Central memory CD8-positive, alpha-beta T cell (primary cell): ENCODE measurements at places on chromosomes 2 and 18.

DNA sequence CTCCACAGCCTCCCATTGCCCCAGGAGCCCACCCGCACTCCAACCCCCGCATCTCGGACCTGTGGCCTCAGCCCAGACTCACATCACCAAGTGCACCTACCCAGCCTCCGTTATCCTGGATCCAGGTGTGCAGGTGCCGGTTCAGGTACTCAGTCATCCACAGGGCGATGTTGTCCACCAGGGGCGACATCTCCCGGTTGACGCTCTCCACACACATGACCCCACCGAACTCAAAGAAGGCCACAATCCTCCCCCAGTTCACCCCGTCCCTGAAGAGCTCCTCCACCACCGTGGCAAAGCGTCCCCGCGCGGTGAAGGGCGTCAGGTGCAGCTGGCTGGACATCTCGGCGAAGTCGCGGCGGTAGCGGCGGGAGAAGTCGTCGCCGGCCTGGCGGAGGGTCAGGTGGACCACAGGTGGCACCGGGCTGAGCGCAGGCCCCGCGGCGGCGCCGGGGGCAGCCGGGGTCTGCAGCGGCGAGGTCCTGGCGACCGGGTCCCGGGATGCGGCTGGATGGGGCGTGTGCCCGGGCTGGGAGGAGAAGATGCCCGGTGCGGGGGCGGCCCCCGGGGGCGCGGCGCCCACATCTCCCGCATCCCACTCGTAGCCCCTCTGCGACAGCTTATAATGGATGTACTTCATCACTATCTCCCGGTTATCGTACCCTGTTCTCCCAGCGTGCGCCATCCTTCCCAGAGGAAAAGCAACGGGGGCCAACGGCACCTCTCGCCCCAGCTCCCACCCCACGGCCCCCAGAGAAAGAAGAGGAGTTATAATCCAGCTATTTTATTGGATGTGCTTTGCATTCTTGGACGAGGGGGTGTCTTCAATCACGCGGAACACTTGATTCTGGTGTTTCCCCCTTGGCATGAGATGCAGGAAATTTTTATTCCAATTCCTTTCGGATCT is 1.3 kb downstream of the BCL2 start:
- DNase-seq: peak; percentile 68

- no peak for DNase-seq
Observed at GRCh38 chr2:23549051-23549450, 164.1 kb downstream of the KLHL29 start.

DNA sequence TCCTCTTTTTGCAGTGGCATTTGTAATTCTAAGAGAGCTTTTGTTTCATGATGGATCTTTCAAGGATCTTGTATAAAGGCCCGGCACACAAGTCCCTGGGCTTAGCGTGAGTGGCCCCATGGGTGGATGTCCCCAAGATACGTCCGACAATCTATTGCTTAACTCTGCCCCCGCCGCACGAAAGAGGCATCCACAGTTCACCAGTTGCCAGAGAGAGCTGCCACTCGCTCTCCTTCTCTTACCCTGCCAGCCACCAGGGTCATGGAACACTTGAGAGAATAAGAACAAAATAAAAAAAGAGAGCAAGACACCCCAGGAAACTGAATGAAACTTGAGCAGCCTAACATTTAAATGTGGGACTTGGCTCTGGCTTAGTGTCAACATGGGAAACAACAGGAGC is 92.3 kb downstream of the CTAGE1 start:
- no peak for DNase-seq

DNA sequence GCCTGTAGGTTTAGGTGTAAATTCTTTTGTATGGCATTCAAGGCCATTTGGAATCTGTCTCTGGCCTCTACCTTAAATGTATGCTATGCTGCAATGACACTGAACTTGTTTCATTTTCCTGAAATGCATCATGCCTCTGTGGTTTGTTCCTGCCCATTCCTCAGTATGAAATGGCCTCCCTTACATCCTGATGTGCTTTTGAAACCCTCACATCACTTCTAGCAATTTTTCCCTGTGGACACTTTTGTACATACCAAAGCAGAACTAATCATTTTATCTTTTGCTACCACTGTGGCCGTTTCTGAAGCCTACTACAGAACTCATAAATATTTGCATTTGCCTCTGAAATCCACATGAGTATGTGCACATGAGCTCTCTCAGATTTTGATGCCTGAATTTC is 557.2 kb downstream of the ERBB4 start:
- DNase-seq: no peak

DNA sequence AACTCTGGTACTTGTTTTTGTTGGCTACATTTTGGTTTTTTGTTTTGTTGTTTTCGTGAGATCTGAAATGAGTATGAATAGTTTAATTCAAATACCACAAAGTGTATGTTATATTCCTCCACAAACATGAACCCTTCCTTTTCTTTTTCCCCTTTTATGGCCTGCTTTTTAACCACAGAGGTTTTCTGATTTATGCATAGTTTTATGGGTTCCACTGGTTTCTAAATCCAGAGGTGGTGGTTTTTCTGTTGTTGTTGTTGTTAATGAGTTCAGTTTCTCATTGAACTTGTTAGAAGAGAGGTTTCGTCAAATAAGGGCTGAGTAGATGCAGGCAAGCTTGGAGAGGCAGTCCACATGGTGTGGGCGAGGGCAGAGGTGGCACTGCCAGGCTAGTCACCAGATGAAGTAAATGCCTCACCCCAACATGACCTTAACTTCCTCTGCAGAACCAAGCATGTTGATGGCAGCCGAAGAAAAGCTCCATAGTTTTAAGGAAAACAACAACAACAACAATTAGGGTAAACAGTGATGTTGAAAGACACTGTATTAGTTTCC is 72.5 kb downstream of the RIF1 start:
- DNase-seq: no peak

GRCh38 chr18:10524507-10525370 is 1.1 kb upstream of the NAPG start:
- DNase-seq: no peak

DNA sequence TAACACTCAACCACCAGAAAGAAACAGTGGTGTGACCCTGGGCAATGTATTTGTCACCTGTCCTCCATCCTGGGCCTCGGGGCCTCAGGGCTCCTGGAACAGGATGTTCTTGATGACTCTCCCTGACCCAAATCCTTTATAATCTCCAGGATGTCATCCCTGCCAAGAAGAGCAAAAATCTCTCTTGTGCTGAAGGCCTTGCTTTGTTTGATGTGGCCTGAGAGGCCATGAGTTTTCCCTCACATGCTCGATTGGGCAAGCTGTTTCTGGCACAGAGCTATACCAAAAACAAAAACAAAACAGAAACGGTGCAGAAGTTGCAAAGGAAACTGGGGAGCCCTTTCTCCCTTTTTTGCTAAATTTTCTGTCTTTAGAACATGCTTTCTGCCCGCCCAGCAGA is 35.7 kb upstream of the ST3GAL5 start:
- DNase-seq: no peak

DNA sequence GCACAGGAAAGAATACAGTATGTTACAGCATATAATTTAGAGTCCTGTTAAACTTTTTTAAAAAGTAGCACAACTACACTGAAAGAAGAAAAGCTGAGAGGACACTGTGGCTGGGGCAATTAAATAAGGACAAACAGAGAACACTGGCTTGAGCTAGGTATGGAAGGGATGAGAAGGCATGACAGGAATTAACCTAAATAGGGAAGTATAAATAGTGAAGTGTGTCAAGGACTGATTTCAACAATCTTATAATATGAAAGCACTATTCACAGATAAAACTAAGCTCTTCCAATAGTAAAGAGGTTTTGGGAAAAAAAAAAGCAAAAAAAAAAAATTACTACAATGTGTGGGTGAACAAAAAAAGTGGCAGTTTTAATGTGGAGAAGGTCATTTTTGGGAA is 45.5 kb downstream of the PPP3R1 start:
- DNase-seq: no peak

GRCh38 chr2:74281141-74281975 is 61.9 kb downstream of the SLC4A5 start:
- no peak for DNase-seq

- DNase-seq: no peak
Observed at GRCh38 chr2:161044095-161044865, 115.9 kb upstream of the TANK start.

GRCh38 chr2:219508444-219508734 is 5.9 kb upstream of the ASIC4 start:
- DNase-seq: no peak

DNA sequence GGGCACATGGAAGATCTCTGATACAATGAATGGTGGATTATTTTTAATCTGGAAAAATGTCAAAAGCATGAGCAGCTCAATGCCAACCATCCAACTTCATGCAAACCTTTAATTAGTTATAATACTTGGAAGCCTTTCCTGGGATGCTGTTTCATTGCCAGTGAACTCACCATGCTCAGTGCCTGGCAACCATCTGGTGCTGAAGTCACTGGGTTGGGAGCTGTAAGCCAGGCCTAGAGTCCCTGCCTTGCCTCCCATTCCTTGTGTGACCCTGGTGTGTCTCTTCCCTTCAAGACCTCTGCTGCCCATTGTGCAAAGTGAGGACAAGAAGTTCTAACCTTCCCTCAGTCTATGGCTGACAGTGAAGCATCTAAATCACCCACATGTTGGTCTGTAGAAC is 458.7 kb downstream of the RNF144A start:
- DNase-seq: no peak

GRCh38 chr18:65523461-65523860 is 227.4 kb upstream of the CDH7 start:
- no peak for DNase-seq

- no peak for DNase-seq
Observed at GRCh38 chr2:54577035-54577434, 120.9 kb downstream of the SPTBN1 start.

GRCh38 chr2:30223413-30223874 is 7.9 kb upstream of the LBH start:
- no peak for DNase-seq

DNA sequence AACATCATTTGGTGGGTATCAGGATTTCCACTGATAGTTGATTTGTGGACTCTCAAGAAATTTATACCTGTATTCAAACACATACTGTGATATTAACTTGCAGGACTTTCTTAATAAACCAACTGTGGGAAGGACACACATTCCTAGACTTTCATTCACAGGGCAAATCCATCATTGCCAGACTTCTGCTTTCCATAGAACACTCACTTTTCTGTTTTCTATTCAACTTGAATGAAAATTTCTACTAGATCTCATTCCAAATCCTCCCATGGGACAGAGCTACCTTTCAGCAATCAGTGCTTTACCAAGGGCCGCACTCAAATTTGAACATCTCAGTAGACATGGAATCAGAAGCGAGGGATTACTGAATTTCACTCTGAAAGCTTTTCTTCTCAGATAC is 612.5 kb downstream of the IRS1 start:
- no peak for DNase-seq

- no peak for DNase-seq
Observed at GRCh38 chr2:96144481-96145035, 682 bp downstream of the DUSP2 start.

DNA sequence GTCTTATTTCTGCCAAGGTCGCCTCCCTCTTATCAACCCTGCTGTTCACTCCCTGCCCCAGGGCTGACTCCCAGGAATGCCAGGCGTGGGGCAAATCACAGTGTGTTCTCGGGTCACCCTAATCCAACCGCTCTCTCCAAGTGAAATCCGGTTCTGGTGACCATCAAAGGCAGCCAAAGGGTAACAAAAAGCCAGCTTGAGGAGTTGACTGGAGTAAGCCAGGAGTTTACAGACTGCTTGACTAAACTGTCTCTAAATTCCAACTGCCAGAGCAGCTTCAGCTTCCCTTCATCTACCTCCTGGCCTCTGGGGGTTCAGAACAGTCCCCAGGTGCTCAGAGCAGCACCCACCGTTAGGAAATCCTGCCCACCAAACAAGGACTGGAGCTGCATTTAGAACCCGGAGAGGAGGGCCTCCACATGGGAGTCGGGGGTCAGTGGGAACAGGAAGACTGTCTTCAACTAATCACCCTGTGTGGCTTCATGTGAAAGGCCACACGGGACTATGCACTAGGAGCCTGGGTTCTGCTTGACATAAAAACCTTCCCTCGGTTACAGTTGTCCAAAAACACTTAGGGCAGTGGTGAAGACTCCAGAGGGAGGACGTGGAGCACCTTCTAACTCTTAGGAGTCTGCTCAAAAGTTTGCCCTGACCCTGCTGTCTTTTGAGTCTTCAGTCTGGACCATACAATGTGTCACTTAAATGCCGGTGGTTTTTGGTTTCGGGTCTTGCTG is 24.2 kb upstream of the MCFD2 start:
- no peak for DNase-seq
